Stimulated activated CD4-positive, alpha-beta T cell treated with anti-CD3 and anti-CD28 coated beads, Interleukin-1b, Interleukin-23, amount 100 ng/mL, for 1 hour (primary cell): ENCODE measurements at places on chromosomes 3 and 15.

DNA sequence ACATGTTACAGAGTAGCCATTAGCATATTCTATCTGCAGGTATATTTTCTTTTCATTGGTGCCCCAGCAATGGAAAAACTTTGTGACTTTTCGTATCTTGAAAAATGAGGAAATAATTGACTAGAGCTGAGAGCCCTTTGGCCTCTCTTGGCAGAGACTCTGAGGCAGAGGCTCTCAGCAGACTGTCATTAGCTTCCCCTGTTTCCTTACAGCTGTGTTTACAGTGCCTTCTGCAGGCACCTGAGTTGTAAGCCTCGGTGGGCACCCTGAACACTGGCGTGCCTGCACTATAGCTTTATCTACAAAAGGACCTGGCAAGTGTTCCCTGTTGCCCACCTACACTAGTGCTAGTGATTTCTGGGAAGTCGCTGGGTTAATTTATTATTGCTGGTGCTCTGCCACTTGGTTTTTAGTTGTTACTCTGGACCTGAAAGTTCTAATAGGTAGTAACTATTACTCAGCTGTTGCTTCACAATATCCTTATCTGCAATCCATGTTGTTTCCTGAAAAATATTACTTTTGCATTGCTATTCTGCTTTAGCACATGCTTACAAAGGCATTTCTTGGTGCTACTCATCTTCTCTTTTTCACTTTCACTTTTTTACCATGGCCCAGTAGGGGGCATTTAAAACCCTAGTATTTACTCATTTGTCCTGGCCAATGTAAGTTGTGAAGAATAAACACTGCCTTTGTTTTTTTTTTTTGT lies 7.8 kb upstream of the GPR171 start:
- DNase-seq: no peak

DNA sequence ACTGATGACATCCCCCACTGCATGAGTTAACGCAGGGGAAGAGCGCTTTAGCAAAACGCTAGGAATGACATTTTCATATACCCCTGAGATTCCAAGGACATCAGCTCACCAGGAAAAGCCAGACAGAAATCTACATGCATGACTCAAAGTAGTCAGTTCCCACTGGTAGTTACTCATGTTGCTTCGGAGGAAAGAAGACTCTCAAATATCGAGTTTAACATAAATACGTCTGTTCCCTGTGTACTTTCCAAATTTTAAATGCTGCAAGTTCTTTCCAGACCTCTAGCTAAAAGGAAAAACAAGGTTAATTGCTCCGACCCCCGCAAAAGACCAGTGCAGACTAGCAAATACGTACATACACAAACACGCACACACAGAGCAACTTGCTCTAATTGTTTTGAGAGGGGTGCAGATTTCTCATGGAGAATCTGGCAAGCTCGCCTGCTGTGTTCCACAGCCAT lies 115.4 kb upstream of the PRICKLE2 start:
- no peak for DNase-seq

- DNase-seq: no peak
Observed at GRCh38 chr3:128382221-128382807, 84.4 kb downstream of the DNAJB8 start.

DNA sequence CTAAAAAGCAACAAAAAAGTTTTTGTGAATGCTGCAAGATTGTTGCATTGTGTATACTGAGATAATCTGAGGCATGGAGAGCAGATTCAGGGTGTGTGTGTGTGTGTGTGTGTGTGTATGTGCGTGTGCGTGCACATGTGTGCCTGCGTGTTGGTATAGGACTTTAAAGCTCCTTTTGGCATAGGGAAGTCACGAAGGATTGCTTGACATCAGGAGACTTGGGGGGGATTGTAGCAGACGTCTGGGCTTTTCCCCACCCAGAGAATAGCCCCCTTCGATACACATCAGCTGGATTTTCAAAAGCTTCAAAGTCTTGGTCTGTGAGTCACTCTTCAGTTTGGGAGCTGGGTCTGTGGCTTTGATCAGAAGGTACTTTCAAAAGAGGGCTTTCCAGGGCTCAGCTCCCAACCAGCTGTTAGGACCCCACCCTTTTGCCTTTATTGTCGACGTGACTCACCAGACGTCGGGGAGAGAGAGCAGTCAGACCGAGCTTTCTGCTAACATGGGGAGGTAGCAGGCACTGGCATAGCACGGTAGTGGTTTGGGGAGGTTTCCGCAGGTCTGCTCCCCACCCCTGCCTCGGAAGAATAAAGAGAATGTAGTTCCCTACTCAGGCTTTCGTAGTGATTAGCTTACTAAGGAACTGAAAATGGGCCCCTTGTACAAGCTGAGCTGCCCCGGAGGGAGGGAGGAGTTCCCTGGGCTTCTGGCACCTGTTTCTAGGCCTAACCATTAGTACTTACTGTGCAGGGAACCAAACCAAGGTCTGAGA lies 4.7 kb downstream of the BHLHE40 start:
- peak; percentile 72 for DNase-seq

DNA sequence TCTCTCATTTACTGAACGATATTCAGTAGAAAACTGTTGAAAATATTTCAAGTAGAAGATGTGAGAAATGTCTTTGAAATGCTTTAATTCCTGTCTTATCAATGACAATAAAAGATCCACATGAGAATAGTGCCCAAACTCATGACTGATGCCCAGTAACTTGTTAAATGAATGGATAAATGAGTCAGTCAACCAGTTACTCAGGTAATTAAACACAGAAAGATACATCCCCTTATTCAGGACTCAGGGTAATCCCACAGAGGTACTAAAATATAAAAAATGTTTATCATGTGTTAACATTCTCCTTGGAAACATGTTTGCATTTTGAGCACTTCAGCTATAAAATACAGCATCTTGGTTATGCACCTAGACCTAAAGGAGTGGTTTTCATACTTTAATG lies 169.5 kb downstream of the MBNL1 start:
- no peak for DNase-seq

DNA sequence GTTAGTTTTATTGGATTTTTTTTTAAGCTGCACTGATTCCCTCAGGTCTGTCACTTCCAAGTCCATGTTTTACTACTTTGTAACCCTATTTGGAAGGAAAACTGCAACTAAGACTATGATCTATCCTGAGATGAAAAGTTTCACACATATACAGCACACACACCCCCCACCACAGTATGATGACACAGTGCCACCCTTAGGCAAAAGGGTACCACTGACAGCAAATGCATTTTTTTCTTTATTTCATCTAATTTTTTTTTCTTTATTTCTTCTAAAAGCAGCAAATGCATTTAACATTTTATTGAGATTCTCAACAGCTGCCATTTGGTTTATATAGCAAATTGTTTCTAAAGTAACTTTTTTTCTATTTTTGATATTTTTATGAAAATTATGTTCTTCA lies 21.2 kb downstream of the NGRN start:
- no peak for DNase-seq

DNA sequence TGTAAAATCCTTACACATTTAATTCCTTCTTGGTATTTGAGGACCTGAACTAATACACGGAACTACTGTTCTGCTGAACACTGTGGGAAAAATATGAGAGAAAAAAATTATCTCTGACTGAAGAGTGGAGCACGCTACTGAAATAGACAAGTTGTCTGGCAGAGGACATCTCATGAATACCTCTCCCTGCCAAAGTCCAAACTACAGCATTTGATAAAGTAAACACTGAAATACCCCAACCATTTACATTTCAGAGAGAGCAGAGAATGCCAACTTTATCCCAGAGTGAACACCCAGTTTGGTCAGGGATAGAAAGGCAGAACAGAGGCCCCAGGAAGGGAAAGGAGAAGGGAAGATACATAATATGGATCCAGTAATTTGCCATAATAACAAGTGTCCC lies 920.7 kb downstream of the SQOR start:
- no peak for DNase-seq

GRCh38 chr15:78800189-78800588 lies 11.1 kb downstream of the ADAMTS7 start:
- no peak for DNase-seq

DNA sequence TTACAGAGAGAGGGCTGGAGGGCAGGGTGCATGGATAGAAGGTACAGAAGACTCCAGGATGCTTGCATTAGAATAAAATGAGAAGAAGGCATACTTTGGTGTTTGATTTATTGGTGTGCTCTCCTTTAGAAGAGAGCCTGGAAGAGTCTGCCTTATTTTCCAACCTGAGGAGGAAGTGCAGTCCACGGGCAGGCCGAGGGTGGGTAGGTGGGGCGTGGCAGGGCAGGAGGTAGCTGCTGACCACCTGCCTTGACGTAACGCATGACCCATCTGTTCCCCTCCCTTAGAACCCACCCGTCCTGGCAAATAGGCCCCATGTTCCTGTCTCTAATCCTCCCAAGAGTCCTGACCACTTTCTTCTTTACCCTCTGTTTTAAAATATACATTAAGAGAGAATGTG lies 222.3 kb upstream of the LYSMD4 start:
- no peak for DNase-seq

DNA sequence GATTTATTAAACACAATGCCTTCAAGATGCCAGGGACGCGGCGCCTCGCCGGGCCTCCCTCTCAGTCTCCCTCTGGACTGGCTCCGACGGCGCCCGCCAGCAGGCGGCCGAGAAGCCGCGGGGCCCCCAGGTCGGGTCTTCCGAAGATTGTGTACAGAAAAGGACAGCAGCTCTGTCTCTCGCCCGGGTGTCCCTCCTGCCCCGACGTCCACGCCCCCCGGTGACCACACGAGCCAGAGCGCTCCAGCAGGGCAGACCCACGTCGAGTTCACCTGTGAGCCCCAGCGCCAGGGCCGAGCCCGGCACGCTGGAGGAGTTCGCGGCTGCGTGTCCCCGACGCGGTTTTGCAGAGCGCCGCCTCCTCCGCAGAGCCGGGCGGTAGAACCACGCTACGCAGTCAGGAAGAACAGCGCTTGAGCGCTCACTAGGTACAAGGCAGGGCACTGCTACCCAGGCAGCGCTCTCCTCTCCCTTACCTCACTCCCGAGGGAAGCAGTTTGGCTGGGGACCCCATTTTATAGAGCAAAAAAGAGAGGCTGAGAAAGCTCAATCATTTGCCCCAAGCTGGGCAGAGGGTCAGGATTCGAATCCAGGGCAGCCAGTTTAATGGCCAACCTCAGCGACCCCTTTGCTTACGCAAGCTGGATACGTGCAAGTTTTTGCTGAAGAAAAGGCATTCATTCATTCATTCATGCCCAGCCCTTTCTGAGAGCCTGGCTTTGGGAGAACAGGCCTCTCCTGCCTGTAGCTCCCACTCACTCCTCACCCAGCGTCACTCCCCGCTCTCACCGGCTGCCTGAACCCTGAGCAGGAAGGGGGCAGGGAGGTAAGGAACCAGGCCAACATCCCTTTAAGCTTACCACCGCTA lies 3.0 kb upstream of the TLE3 start:
- DNase-seq: no peak

- DNase-seq: no peak
Observed at GRCh38 chr3:161415506-161416231, 44.4 kb upstream of the SPTSSB start.

- no peak for DNase-seq
Observed at GRCh38 chr3:42033741-42034140, 57.4 kb upstream of the TRAK1 start.

GRCh38 chr3:46896386-46896785 lies 18.9 kb downstream of the PTH1R start:
- no peak for DNase-seq

GRCh38 chr3:158105710-158106253 lies 438 bp downstream of the SHOX2 start:
- DNase-seq: no peak

DNA sequence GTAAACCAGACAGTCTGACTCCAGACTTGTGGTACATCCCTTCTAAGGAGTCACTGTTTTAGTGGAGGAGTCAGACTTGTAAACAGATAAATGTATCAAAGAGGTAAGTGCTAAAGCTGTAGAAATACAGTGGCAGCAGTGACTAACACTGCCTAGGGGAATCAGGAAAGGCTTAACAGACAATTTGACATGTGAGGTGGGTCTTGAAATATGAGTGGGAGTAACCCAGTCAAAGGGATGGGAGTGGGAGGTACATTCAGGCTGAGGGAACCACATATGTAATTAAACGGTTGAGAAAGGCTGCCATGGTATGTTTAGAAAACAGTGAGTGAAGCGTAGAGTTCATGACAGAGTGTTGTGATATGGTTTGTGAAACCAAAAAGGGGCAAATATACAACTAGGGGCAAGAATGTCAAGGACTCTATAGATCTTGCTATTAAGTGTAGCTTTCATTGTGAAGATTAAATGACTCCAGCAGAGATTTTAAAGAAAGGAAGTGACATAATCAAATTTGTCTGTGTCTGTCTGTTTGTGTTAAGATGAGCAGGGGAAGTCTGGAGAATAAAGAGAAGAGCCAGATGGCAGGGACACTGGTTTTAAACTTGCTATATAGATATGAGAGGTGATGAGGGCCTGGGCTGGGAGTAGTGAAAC lies 11.2 kb upstream of the ALCAM start:
- DNase-seq: no peak

DNA sequence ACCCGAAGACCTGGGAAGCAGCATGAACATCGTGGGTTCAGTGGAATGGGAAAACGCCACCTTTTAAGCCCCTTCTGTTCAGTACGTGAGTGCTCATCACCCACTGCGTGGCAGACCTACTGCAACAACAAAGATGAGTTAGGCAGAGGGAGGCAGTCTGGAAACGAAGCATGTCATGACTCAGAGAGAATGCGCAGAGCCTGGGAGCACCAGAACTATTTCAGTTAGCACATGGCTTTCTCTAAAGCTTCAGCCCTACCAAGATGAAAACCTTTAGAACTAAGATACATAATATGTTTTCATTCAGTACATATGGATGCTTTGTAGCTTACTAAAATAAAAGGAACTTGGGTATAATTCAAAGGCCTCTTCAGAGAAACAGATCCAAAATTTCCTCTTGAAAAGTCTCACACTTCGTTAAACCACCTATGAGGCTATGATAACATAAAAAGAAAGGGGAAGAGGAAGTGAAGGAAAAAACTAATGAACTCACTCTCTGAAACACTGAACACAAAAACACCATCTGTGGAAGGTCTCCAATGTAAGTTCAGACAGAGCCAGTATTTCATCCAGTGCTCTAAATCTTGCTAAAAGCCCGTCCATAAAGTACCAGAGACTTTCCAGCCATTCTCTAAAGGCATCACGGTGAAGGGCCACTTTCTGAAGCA lies 140.1 kb downstream of the OCA2 start:
- DNase-seq: no peak

DNA sequence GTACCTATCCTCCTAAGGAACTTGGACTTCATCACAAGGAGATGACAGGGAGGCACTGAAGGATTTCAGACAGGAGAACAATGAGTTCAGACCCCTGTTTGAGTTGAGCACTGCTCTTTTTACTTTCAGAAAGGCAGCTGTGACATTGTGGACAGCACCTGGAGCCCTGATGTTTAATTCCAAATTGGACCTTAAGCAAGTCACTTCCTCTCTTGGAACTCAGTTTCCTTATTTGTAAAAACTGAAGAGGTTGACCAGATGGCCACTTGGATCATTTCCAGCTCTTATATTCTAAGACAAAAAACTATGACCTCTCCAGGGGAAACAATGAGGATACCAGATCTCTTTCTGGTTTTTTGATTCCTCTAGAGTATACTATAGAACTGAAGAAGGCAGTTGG lies 34.1 kb upstream of the SMAD3 start:
- DNase-seq: no peak
